Thymus (tissue), 14 donors: ENCODE measurements at places on chromosomes 12 and 14. TPM values are rescaled to one million over a fixed set of nuclear protein-coding genes. Genes with fewer than 3 reads are reported as not detected.
A peak's percentile ranks its signal among the peaks of the same experiment; 100 is the strongest.

- no peak overlapping the region for H3K4me3 ChIP-seq
- no peaks in the 10 kb centered on the region for H3K4me1 ChIP-seq
- no peaks in the 10 kb centered on the region for H3K36me3 ChIP-seq
- no peaks in the 10 kb centered on the region for H3K27me3 ChIP-seq
- no peak overlapping the region for H3K27ac ChIP-seq
These were observed 788.6 kb upstream of the NOVA1 start for GRCh38 chr14:27386391-27386790.

DNA sequence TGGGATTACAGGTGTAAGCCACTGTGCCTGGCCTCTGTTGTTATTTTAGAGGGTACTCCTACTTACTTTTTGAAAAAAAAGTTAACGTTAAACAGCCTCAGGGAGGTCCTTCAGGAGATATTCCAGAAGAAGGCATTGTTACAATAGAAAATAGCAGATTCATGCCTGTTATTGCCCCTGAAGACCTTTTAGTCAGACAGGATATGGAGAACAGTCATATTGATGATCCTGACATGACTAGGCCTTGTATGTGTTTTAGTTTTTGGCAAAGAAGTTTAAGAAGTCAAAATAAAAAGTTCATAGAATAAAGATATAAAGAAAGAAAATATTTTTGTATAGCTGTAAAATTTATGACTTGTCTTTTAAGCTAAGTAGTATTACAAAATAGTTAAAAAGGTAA, 45.3 kb downstream of the WASHC3 start:
- no peak overlapping the region for H3K27ac ChIP-seq
- no peak overlapping the region for H3K4me3 ChIP-seq
- H3K36me3 ChIP-seq, result no peaks in the 10 kb centered on the region
- no peaks in the 10 kb centered on the region for H3K27me3 ChIP-seq
- no peaks in the 10 kb centered on the region for H3K4me1 ChIP-seq

- no peaks in the 10 kb centered on the region for H3K36me3 ChIP-seq
- DNase-seq, result no peak
- no peaks in the 10 kb centered on the region for H3K4me1 ChIP-seq
- H3K27me3 ChIP-seq, result no peaks in the 10 kb centered on the region
- no peak overlapping the region for H3K27ac ChIP-seq
These were observed 66.5 kb downstream of the BORCS5 start for GRCh38 chr12:12423367-12423766.

DNA sequence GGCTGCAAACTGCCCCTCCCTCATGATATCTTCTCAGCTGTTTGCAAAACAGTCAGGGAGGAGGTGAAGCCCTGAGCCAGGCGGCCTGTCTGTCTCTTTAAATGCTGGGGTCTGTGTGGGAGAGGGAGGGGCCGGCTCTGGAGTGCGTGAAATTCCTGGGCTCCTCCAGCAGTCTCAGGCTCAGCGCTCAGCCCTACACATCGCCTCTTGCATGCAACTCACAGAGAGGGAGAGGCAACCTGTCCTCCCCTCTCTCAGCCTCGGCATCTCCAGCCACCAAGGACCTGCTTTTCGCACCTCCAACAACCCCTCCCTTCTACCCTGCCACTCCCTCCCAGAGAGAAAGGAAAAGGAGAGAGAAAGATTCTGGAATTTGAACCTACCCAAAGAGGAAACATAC, at the start of gene NRXN3:
NRXN3 (plus strand) TSS at position 171 of the 400 bp plus-strand sequence. CDS start 72,721 bp downstream, outside the sequence.
- DNase-seq, result no peak
- no peaks in the 10 kb centered on the region for H3K4me1 ChIP-seq
- H3K4me3 ChIP-seq, result peak within 1 kb of the TSS; percentile 2

DNA sequence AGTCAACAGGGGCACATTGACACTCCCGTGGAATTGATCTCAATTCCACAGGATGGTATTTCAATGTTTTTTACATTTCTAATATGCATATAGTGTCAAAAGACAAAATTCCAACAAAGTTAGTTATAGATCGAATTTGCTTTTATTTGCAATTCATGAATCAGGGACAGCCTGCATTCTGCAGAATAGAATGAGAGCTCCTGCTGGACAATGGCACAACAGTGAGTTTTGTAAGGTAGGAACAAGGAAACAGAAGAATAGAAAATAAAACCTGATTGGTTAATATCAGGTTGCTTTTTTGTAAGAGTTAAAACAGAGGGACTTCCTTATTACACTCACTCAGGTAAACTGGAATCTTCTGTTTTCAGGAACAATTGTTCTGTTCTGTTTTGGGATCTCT, 32.8 kb upstream of the NEDD1 start:
- no peak overlapping the region for H3K27ac ChIP-seq
- DNase-seq, result no peak
- H3K4me1 ChIP-seq, result no peaks in the 10 kb centered on the region
- H3K36me3 ChIP-seq, result no peaks in the 10 kb centered on the region

GRCh38 chr12:109827566-109828550, 5.3 kb downstream of the TRPV4 start:
- H3K4me1 ChIP-seq, result no peaks in the 10 kb centered on the region
- no peak overlapping the region for H3K27ac ChIP-seq
- H3K27me3 ChIP-seq, result peaks cover 40% of the 10 kb centered on the region
- H3K36me3 ChIP-seq, result no peaks in the 10 kb centered on the region
- no peak overlapping the region for H3K4me3 ChIP-seq

DNA sequence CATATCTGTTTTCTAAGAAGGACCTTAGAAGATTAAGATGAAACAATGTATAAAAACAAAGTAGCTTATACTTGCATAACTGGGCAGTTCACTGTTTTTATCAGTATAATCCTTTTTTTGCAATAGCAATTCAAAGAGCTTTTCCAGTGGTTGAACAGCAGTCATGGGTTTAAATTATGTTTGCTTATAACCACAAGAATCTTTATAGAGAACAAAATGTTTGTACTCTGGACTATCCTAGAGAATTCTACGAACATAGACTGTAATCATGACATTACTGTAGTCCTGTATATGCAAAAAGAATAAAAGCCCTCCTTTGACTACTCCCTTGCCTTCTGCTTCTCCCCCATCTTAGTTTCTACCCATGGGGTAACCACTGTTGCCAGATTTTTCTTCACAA, 5.7 kb downstream of the FAM177A1 start:
- no peak overlapping the region for H3K4me3 ChIP-seq
- peaks cover 8% of the 10 kb centered on the region for H3K36me3 ChIP-seq
- H3K4me1 ChIP-seq, result peaks cover 5% of the 10 kb centered on the region

GRCh38 chr12:50353869-50354593, 42.4 kb downstream of the FAM186A start:
- no peaks in the 10 kb centered on the region for H3K36me3 ChIP-seq
- no peaks in the 10 kb centered on the region for H3K4me1 ChIP-seq
- no peaks in the 10 kb centered on the region for H3K27me3 ChIP-seq
- peak overlapping the region; percentile 45 for H3K27ac ChIP-seq

The PNMA1 gene
- polyA plus RNA-seq, result 31.2 TPM

The KRT4 gene
- 24.8 TPM for polyA plus RNA-seq
